Suppressor macrophage (primary cell): ENCODE measurements at places on chromosomes 16 and 17.

DNA sequence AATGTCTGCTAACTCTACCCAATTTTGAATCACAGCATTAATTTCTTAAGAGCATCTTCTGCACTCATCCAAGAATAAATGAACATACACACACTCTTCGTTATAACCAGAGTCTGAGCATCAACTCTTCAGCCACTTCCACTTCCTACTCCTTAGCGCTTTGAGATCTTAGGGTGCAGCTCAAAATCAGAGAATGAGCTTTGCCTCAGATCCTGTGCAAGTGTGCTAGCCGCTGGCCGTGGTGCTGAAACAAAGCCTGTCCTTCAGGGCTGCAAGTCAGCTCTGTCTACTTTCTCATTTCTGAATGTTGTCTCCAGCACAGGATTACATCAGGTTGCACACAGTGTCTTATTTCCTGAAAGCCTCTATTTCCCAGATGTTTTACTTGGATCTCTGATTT is 165.4 kb downstream of the AIPL1 start:
- peak; percentile 30 for DNase-seq

DNA sequence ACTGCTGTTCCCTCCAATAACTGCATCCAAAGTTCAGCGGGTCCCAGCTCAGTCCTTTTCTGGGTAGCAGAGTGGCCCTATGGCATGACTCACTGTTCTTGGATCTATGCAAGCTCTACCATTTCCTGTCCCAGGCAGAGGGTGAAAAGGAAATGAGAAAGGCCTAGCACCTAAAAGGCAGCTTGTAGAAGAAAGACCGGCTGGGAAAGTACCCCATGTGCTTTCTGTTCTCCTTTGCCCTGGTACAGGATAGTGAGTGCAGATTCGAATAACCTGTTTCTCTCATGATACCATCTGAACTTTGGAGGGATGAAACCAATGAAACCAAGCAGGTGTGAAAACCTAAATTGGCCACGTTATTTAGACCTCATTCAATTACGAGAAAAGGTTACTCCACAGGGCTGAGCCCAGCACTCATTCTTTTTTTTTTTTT is 12.7 kb upstream of the HASPIN start:
- peak; percentile 87 for DNase-seq

DNA sequence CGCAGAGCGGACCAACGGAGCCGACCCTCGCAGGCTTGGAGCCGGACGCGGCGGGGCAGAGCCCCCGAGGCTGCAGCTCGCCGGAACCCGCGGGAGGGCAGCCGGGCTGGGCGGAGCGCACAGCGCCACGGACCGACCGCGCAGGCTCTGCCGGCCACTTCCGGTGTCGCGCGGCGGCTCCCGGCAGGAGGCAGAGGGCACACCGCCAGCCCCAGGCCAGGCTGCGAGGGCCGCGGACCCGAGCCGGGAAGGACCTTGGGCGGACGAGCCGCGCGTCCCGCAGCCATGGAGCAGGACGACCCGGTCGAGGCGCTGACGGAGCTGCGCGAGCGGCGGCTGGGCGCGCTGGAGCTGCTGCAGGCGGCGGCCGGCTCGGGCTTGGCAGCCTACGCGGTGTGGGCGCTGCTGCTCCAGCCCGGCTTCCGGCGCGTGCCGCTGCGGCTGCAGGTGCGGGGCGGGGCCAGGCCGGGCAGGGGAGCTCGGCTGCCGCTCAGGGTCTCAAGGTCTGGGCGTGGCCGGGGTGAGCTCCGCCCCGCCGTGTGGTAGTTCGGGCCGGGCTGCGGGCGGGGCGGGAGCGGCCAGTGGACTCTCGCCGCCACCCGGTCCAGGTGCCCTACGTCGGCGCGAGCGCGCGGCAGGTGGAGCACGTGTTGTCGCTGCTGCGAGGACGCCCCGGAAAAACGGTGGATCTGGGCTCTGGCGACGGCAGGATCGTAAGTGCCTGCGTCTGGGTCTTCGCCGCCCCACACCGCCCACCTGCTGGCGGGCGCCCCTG is at the start of gene ANTKMT:
Gene ANTKMT, plus strand, starts transcription at position 157 of the 775 bp plus-strand sequence. Its CDS starts 129 bp downstream, at position 286.
- peak; percentile 92 for DNase-seq

DNA sequence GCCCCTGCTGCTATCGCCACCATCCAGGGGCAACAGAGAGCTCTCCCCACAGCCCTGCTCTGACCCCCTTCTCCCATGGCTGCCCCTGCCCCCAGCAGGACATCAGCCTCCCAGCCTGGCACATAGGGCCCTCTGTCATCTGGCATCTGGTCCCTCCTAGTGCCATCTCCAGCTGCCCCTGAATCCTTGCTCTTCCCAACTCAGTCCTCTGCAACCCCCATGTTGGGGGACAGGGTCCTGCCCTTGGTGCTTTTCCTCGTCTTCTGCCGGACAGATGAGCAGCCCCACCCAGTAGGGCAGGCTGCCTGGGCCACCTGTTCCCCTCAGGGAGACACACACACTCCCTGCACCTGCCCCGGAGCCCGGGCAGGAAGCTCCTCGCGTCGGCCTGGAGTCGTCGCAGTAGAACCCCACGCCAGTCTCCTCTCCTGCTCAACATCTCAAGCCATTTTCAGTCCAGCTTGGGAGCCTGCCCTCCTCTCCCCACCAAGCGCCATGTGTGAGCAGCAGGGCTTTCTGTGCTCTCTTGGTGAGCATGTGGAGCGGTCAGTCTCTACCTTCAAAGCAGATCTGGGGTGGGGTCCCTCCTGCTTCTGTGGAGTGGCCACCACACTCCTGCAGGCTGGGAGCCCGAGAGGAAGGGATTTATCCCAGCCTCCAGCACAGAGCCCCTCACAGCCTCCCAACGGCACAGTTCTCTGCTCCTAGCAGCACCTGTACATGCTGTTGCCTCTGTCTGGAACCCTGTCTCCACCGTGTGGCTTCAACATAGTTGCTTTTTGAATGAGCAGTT is 28.2 kb downstream of the TNFRSF13B start:
- no peak for DNase-seq

- peak; percentile 29 for DNase-seq
These were observed 3.9 kb downstream of the ABCC3 start for GRCh38 chr17:50638606-50638965.

DNA sequence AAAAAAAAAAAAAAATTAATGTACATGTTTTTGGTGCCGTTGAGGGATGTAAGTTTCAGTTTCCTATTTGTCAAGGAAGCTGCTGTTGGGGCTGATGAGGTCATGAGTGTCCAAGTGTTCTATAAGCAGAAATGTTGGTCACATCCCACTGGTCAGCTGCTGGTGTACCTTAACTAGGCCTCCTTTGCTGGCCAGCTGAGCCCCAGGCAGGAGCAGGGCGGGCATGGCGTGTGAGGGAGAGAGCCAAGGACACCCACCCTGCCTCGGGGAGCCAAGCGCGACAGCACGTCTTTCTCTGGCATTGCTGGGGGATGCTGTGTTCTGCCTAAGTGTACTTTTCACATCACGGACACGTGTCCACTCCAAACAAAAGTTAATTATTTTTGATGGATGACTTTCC is 108.1 kb upstream of the CDC42EP4 start:
- DNase-seq = no peak

- no peak for DNase-seq
These were observed 8.5 kb downstream of the CACNG1 start for GRCh38 chr17:67052720-67053437.

DNA sequence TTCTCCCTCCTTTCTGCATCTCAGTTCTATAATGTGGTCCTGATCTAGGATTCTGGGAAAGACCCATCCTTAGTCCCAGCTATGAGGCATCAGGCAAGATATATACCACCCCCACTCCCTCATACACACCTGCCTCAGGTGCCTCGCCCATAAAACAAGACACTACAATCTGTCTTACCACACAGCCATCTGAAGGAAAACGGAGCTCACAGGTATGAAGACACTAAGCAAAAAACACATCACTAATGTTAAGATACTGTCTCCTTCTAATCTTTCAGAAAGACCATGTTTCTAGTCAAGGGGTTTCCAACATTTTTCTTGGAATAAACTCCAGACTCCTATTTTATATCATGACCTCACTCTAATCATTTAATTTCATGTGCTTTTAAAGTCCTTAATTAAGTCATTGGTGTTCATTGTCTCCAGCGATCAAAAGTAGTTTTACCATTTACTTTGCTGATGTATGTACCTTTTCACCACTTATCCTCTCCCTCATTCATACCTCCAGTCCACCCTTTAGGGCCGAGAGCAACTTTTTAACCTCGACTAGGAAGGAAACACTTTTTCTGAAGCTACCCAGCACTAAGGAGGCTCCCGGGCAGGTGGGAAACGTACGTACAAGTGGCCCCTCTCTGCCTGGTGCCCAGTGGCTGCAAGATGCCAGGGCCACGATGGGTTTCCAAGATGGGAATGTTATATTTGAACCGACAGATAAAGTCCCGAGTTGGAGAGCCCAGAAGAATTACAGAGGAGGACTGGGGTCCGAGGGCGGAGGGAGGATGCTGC is 979 bp downstream of the MAP3K14 start:
- DNase-seq = no peak

DNA sequence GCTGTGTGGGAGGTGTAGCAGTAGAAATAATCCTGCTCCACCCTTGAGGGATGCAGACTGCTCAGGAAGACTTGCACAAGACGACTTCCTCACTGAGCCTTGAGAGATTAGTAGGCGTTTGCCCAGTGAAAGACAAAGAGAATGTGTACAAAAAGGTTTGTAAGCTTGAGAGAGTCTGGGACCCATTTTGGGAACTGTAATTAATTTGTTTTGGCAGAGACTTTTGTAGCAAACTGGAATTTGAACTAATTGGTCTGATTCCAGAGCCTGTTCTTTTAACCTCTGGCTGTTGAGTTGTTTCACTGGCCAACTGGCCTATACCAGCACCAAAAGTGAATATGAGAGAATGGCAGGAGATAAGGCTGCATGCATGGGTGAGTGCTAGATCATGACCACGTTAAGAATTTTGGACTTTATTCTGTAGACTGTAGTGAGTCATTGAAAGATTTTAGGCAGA is 75.5 kb downstream of the AATF start:
- DNase-seq = peak; percentile 68

DNA sequence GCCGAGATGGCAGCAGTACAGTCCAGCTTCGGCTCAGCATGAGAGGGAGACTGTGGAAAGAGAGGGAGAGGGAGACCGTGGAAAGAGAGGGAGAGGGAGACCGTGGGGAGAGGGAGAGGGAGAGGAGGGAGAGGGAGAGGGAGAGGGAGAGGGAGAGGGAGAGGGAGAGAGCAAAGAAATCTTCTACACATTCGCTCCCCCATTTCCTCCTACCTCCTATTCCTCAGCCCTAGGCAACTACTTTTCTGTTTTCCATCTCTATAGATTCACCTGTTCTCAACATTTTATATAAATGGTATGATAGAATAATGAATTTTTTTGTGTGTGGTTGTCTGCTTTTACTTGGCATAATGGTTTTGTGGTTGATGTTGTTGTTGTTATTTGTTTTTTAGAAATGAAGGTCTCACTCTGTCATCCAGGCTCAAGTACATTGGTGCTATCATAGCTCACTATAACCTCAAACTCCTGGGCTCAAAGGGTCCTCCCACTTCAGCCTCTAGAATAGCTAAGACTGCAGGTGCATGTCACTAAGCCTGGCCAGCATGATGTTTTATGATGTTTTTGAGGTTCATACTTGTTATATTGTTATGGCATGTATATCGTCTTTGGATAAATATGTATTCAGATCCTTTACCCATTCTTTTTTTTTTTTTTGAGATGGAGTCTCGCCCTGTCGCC is 6.0 kb upstream of the PRPF8 start:
- no peak for DNase-seq

- DNase-seq = no peak
These were observed 16.2 kb upstream of the KLHDC4 start for GRCh38 chr16:87782033-87782432.

DNA sequence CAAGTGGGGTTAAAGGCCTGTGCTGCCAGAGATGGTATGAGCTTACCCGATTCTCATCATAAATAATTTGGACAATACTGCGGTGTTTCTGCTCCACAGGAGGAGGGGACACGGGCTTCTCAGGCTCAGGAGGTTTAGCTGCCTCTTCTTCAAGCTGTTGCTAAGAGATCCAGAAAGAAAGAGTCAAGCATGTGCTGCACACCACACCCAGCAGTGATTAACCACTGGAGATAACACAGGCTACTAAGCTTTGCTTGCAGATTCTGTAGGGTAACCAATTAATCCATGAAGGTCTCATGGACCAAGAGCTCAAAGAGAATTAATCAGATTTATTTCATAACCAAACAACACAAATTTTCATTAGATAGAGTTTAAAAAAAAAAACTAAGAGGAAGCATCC is 56.6 kb downstream of the NCOR1 start:
- DNase-seq = no peak

DNA sequence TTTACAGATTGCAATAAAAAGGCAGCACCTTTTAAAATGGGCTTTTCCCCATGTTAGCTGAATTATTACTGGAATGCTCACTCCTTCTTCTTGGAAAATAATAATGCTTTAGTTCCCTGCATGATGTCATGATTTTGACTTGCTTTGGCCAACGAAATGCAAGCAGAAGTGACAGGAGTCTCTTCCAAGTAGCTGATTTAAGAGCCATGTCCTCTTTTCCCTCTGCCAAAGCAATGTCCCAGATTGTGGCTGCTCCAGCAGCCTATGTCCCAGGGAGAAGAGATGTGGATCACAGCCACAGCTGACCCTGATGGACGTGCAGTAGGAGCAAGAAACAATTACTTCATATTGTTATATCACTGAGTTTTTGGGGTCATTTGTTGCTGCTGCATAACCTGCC is 246.6 kb downstream of the HAPSTR1 start:
- no peak for DNase-seq

DNA sequence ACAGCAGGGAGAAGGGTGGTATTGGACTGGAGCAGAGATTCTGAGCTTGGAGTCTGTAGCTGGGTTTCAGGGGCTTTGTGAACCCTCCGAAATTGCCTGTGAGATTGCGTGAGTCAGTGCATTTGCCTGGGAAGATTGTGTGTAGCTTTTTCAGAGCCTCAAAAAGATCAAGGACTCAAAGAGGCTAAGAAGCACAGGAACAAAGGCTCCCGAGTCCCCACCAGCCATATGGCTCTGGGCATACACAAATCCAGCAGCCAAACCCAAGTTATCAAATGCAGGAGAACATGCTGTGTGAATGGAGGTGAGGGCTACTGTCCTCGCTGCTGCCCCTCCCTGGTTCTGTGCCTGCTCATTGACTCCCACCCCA is 3.0 kb downstream of the LRRC75A start:
- no peak for DNase-seq

DNA sequence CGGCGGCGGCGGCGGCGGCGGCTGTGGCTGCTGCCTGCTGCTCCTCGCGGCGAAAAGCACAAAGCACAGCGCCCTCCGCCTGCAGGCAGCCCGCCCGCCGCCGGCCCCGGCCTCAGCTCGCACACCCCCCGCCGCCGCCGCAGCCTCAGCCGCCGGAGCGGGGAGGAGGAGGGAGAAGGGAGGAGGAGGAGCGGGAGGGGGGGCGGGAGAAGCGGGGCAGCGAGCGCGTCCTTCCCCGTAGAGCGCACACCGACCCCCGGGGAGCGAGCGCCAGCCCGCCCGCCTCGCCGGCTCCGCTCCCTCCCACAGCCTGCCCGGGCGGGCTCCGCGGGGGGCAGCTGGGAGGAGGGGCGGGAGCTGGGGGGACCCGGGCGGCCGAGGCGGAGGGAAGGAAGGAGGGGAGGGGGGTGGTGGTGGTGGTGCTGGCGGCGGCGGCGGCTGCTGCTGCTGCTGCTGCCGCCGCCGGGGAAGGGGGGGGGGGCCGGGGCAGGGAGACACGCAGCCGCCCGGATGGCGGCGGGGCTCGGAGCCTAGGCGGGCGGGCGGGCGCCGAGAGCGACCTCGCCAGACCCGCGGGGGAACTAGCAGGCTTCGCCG is at the start of gene UBTF:
Gene UBTF, minus strand, starts transcription at position 60 of the 597 bp plus-strand sequence. CDS start 1,446 bp downstream, outside the sequence.
- peak; percentile 85 for DNase-seq

- peak; percentile 15 for DNase-seq
These were observed 187.5 kb upstream of the ZNF469 start for GRCh38 chr16:88195269-88195705.
